Fibroblast of lung (primary cell): ENCODE measurements at places on chromosomes 7 and 10.

- no peak for DNase-seq
Measured at GRCh38 chr7:129550693-129551360, 48.5 kb downstream of the SMKR1 start.

DNA sequence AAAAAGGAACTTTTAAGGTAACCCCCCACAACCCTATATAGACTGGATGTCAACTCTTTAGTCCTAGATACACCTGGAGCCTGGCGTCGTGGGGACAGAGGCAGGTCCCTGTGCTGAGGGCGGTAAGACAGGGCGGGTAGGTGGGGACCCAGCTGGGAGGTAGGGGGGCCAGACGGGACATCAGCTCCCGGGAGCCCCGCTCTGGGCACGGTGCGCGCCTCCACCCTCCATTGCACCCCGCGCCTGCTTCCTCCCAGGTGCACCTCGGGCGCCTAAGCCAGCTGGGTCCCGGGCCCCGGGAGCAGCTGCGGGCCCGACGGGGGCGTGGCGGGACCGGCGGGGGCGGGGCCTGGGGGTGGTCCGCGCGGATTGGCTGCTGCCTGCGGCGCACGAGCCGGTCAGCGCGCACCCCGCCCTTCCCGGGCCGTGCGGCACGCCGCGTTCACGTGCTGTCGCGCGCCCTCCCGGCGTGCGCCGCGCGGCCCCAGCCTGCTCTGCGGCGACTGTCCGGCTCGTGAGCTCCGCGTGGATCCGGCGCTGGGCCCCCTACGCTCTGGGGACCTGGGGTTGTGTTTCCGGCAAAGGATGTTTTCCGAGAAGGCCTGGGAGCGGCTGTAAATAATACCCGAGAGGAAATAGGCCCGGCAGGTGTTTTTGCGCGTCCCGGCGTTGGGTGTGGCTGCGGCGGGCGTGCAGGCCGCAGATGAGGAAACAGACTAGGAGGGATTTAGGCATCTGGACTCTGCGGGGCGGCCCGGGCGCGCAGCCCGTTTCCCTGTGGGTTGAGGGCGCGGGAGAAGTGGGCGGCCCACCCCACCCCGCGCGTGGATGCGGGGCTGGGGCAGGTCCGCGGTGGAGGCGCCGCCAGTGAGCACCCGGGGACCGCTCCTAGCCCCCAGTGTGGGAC is 39.1 kb upstream of the PFKFB3 start:
- peak; percentile 88 for DNase-seq

DNA sequence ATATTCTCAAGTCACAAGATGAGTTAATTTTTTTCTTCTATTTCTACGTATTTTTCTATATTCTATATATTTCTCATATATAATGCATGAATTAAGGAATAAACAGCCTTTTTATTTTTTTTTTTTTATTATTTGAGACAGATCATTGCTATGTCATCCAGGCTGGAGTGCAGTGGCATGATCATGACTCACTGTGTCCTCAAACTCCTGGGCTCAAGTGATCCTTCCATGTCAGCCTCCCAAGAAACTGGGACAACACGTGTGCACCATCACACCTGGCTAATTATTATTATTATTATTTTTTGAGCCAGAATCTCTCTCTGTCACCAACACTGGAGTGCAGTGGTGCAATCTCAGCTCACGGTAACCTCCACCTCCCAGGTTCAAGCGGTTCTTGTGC is 1.5 kb downstream of the CLDN12 start:
- DNase-seq = peak; percentile 15

DNA sequence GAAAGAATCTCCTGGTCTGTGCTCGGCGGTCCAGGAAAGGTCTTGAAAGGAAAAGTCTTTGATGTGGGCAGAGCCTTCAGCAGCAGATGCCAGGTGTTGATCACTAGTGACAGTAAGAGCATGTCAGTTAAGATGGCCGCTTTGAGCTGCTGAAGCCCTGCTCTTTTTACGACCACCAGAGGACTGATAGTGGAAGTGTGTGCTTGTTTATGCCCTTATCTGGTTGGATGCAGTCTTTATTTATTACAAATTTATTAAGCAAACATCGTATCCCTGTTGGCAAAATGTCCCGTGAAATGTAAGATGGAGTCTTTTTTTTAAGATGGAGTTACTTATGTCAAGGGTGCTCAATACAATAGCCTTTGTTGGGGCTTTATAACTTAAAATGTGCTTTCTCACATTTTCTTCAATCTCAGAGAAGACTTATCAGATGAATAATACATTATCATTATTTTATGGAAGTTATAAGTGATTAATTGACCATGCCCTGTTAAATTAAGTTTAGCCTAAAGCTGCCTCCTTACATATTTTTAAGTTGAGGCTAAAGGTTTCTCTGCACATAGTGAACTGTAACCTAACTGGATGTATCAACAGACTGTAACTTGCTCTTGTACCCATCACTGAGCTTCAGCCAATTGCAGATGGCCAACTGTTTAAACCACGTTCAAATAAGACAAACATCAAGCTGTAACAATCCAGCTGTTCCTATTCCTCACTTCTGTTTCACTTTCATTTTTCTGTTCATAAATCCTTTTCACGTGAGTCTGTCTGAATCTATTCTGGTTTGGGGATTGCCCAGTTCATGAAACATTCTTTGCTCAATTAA is 97.4 kb upstream of the PIK3CG start:
- peak; percentile 89 for DNase-seq

DNA sequence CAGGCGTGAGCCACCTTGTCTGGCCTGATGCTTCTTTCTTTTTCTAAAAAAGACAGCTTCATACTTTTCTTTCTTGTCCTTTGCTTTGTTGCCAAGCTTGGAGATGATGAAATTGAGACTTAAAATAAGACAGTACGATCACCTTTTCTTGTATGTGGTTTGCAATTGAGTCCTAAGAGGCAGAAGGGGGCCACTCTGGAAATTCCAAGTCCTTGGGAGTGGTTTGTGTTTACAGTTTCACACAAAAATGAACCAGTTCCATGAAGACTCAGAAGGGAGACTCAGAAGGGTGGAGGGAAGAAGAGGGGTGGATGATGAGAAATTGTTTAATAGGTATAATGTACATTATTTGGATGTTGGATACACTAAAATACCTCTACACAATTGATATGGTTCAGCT is 70.7 kb upstream of the TNS3 start:
- DNase-seq = peak; percentile 36

GRCh38 chr10:2925631-2926030 is 141.7 kb upstream of the PFKP start:
- peak; percentile 15 for DNase-seq

DNA sequence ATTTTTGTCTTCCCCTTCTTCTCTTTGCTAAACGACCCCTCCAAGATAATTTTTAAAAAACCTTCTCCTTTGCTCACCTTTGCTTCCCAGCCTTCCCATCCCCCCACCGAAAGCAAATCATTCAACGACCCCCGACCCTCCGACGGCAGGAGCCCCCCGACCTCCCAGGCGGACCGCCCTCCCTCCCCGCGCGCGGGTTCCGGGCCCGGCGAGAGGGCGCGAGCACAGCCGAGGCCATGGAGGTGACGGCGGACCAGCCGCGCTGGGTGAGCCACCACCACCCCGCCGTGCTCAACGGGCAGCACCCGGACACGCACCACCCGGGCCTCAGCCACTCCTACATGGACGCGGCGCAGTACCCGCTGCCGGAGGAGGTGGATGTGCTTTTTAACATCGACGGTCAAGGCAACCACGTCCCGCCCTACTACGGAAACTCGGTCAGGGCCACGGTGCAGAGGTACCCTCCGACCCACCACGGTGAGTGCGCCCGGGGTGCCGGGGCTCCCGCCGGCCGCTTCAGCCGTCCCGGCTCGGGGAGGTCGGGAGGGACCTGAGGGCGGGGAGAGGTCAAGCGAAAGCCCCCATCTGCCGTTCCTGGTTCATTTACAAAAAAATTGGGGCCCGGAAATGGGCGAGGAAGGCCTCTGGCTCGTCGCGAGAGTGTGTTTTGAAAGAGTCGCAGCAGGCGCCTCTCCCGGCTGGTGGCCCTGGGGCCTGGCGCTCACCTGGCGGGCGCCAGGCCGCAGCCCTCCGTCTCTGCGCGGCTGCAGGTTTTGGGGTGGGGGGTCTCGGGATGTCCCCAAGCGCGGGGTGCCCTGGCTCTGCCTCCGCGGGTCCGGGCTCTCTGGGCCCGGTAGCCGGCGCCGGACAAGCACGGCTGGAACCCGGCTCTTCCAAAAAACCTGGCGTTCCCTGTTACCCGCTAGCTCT is 1.2 kb downstream of the GATA3 start:
- DNase-seq = no peak

GRCh38 chr7:36100226-36100625 is 52.8 kb upstream of the EEPD1 start:
- peak; percentile 66 for DNase-seq

GRCh38 chr7:146858690-146859089 is 742.1 kb downstream of the CNTNAP2 start:
- DNase-seq = no peak

DNA sequence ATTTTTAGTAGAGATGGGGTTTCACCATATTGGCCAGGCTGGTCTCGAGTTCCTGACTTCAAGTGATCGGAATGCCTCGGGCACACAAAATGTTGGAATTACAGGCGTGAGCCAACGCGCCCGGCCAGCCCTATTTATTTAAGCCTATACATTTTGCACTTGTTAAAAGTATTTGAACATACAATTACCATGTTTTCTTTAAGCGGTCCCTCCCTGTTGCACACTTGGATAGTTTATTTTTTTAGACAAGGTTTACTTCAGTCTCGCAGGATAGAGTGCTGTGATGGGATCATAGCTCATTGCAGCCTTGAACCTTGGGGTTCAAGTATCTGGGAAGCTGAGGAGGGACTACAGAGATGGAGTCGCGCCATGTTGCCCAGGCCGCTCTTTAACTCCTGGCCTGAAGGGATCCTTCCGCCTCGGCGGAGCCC is 35.7 kb upstream of the SRRM3 start:
- DNase-seq = no peak

GRCh38 chr10:28709001-28709710 is 31.8 kb downstream of the BAMBI start:
- DNase-seq = no peak

- DNase-seq = no peak
Measured at GRCh38 chr7:2483494-2483893, 7.3 kb upstream of the GRIFIN start.

DNA sequence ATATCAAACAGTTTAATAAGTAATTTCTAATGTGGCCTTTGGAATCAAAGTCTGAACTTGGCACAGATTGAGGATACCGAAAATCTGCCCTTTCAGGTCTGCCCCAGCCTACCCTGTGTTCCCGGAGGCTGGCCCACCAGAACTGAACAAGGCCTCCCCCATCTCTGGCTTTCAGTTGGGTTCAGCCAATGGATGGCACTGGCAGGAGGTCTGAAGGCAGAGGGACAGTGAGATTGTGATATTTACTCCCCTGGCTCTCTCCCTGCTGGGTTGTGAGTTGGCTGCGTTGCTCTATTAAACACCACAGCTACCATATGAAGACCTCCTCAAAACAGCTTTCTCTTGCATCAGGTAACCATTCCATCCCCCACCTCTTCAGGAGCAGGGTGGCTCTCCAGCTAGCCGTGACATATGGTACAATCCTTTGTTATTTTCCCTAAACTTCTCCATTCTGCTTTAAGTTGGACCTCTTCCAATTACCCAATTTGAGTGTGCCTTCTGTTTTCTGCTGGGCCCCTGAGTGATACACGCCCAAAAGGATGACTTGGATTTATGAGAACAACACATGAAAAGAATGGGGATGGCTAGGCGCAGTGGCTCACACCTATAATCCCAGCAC is 28.1 kb downstream of the DNMBP start:
- no peak for DNase-seq

GRCh38 chr7:7264306-7265040 is 82.1 kb downstream of the C1GALT1 start:
- no peak for DNase-seq

- DNase-seq = no peak
Measured at GRCh38 chr10:76921383-76922010, 716.1 kb downstream of the KCNMA1 start.

DNA sequence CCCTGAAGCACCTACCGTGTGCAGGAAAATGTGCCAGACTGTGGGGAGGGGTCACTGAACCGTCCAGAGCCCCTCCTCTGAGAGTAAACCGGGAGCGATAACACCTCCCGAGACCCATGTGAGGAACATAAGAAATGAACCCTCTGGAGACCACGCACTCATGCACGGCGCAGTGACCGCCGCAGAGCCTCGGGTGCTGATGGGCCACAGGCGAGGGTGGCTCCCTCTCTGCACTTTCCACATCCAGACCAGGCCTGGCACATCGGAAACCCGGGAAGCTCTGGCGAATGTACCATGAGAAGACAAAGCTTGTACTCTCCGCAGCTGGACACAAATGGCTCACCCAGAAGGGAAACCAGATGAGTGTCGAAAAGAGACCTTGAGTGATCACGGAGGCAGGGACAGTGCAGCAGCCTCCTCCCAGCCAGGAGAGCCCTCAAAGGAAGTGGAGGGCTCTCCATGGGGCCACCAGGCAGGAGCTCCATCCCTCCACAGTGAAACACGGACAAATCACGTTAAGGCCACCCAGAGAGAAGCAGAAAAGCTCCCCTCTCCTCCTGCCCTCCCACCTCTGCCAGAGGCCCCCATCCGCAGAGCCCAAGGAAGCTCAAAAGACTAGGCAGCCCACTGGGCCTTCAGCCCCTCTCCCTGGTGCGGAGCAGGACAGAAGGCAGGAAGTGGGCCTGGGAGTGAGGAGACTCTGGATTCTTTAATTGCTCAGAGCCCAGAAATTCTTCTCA is 178.1 kb upstream of the PPP2R2D start:
- no peak for DNase-seq

DNA sequence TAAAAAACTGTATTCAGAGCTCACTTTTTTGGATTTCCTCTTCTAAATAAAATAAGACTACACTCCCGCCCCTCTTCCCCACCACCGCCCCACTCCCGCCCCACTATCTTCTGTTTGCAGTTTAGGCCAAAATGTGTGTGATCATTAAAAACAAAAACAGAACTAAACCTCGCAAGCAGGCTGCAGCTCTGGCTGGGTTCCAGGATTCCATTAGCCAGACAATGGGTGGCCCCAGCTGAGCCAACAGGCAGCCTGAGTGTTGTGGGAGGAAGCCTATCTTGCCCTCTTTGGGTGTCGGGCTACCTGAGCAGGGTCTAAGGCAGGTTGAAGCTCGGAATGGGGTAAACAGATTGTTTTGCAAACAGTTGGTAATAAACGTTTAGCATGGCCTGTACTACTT is 41.7 kb downstream of the ARL4A start:
- peak; percentile 57 for DNase-seq
